ENCODE measurements at places on chromosomes 11 and 22. TPM values are rescaled to one million over a fixed set of nuclear protein-coding genes. Genes with fewer than 3 reads are reported as not detected.

DNA sequence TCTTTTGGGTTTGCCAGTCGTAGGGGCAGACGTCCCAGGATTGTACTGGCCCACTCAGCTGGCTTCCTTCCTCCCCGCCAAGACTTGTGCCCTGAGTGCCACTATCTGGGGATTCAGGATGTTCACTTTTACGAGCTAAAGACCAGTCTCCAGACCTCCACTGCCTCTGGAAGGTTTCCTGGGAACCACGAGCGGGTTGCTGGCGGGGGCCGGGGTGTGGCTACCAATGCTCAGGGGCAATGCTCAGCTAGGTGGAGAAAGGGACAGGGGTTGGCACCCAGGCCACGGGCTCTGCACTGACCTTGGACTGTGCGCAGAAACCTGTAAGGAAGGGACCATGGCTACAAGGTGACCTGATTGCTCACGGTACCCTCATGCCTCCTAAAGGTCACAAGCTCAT is 2.2 kb downstream of the NEFH start:
- no peak for DNase-seq

DNA sequence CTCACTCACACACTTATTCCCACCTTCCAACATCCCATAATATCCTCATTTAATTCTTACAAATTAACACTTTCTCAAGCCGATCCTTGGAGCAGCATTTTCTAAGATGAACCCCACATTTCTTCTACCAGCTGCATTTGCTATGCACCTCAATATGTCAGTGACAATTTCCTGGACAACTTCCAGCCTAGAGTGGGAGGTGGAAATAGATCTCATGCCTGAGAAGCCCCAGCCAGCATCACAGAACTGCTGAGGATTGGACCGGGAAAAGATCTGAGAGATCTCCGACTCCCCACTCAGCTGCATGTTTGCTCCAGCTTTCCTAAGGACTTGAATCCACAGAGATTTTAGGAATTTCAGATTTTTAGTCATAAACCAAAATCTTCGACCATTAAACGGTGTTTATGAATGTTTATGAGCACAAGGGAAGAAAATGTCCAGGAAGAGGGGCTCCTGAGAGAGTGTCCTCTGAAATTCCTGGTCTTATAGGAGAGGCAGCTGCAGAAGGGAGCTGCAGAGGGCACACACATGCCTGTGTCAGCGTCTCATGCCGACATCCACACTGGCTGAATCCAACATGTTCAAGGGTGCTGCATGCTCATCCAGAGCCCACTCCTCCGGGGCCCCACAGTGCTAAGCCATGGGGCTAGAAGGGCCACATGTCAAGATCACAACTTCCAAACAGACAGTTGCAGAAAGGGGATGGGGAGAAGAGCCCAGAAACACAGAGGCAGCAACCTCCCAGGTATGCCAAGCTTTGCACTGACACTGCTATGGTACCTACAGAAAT is 68.6 kb downstream of the MICAL3 start:
- DNase-seq, result no peak

DNA sequence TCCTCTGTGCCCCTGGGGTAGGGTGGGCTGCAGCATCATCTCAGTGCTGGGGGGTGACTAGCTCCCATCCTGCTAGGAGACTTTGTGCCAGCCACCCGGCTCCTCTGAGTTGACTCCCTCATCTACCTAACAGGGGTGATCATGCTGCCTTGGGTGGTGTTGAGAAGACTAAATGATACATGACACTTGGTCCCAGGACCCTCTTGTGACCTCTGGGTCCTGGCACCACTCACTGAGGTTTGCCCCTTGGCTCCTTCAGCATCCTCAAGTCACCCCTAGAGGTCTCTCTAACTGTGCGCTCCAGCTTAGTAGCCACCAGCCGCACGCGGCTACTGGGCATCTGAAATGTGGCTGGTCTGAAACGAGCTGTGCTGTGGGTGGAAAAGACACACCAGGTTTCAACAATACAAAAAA is 72.1 kb downstream of the LRRC32 start:
- DNase-seq, result peak; percentile 64

DNA sequence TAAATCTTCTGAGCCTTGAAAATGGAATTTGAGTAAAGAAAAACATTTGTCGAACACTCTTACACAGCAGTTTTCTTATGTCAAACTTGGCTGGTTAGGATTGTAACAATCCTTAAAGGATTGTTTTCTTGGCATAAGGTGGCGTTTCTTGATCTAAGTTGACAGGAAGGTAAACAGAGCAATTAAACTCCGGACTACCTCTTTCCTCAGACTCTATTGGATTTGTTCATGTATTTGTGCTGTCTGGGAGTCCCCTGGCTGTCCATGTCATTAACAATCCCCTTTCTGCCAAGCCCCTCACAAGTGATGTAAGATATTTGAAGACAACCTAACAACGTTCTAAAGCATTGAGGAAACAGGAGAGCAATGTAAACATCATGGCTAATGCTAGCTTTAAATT is 222.5 kb upstream of the SNX19 start:
- DNase-seq, result no peak

DNA sequence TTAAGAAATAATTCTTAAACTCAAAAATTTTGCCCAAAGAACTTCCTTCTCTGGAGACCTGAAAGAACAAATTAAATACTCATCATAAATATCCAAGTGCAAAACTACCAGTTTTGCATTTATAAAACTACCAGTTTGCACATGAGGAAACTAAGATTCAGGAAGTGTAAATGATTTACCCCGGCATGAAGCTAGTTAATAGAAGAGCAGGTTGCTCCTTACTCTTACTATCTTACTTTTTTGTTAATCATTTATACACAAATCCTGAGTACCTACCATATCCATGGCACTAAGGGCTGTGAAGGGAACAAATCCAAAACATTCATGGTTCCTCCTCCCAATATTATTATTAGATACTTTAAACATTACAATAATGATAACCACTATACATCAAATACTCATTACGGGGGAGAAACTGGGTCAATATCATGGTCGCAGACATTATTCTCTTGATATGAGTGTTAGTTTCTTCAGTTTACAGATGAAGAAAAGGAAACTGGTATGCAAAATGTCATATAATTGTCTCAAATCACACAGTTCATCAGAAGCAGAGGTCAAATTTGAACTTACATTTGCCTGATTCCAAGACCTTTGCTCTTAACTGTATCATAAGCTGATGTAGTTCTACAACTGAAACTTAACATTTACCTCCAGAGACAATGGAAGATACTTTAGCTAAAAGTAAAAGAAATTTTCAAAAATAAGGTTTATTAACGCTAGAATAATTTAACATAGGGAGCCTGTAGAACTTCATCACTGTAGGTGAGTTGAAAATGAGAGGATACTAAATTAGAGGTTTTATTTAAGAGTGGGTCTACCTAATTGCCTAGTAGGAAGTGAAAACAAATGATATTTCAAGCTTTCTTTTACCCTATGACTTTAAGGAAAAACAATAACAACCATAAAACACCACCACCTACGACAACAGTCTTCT is 74.5 kb downstream of the FAM76B start:
- no peak for DNase-seq

GRCh38 chr11:1131033-1131911 is 26.5 kb upstream of the MUC5AC start:
- DNase-seq, result no peak

- no peak for DNase-seq
Observed at GRCh38 chr11:707817-708420, 1.9 kb downstream of the EPS8L2 start.

DNA sequence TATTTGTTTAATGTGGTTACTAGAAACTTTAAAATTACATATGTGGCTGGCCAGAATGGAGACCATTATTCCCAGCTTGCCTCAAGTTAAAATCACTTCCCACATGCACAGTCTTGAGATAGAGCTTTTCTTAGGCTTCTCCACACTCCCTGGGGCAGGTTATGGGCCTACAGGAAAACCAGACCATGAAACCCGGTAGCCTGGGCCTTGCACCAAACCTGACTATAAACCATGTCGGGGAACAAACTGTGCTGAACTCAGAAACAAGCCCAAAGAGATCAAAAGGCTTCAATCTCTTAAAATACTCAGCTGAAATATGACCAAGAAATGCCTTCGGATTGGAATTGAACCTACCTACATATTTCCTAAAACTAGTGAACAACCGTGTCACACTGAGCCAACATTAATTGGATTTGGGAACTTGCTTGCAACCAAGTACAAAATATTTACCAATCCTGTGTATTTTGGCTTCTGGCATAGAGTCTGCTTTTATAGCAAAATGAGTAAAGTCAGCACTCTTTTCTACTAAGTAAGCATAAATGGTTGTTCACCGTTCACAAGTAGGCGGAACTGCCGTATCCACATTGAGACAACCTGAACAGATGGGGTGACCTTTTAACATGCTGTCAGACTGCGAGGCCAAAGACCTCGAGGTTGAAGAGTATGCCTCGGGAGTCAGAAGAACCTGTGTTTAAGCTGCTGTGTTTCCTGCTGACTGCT is 199.5 kb downstream of the FAM76B start:
- DNase-seq, result no peak

- DNase-seq, result no peak
Observed at GRCh38 chr22:44448271-44448830, 49.7 kb downstream of the RTL6 start.

DNA sequence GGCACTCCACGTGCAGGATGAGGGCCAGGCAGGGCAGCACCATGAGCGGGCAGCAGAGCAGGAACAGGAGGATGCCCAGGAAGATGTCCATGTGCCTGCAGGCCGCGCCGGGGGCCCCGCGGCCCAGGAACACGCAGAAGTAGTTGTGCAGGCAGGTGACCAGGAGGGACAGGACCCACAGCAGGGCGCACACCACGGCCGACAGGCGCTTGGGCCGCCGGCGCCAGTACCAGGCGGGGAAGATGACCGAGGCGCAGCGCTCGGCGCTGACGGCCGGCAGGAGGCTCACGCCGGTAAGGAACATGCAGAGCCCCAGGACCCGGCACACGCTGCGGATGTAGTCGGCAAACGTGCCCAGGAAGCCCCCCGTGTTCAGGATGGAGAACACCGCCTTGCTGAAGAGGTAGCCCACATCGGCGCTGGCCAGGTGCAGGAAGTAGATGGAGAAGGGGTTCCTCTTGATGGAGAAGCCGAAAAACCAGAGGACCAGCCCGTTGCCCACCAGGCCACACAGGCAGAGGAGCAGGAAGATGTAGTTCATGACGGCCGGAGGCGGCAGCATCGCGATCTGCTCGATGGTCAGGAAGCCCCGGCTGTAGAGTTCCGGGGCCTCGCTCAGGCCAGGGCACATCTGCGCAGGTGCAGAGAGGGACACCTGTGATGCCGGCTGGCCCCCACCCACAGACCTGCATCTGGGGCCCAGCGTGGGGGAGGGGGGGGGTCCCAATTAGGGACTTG is 7.2 kb downstream of the MRGPRF start:
- no peak for DNase-seq

- DNase-seq, result no peak
Observed at GRCh38 chr11:134580610-134580975, 168.6 kb upstream of the B3GAT1 start.

DNA sequence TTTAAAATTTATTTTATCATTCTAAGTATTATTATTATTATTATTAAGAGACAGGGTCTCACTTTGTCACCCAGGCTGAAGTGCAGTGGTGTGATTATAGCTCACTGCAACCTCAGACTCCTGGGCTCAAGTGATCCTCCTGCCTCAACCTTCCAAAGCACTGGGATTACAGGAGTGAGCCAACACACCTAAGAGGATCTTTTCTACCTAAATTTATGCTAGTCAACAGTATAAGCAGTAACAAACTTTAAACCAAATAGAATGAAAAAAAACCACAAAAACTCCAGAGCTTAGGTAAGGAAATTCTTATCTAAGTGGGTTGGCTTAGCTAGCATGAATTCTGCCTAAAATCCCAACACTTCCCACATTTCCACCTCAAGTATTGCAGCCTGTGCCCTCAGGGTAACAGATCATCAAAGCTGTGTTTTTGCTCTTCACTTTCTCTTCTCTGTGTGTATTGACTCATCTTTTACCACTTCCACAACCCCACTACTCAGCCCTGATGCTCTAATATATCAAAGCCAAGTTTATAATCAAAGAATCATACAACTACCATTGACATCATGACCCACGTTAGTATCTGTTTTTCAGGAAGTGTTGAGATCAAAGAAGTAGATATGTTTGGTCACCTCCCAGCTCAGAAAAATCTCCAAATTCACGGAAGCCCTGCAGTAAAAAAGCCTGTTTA is 93.7 kb upstream of the SPON1 start:
- DNase-seq, result peak; percentile 81

GRCh38 chr11:47469361-47470179 is 20.6 kb upstream of the RAPSN start:
- no peak for DNase-seq

DNA sequence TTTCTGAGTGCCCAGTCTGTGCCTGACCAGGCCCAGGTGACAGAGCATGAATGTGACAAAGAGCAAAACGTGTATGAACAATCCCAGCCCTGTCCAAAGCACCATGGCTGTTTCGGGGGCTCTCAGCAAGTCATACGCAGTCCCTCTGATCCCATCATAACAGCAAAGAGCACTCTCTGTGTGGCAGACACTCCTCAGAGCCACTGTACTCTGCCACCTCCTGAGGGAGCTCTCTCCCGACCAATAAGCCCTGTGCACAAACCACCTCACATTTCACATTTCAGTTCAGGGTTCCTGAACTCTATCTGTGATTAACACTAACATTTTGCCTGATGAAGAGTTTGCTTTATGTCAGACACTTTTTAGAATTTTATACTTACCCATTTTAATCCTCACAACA is 6.6 kb downstream of the DGCR2 start:
- DNase-seq, result no peak

- no peak for DNase-seq
Observed at GRCh38 chr11:33027846-33028536, 11.4 kb upstream of the TCP11L1 start.

DNA sequence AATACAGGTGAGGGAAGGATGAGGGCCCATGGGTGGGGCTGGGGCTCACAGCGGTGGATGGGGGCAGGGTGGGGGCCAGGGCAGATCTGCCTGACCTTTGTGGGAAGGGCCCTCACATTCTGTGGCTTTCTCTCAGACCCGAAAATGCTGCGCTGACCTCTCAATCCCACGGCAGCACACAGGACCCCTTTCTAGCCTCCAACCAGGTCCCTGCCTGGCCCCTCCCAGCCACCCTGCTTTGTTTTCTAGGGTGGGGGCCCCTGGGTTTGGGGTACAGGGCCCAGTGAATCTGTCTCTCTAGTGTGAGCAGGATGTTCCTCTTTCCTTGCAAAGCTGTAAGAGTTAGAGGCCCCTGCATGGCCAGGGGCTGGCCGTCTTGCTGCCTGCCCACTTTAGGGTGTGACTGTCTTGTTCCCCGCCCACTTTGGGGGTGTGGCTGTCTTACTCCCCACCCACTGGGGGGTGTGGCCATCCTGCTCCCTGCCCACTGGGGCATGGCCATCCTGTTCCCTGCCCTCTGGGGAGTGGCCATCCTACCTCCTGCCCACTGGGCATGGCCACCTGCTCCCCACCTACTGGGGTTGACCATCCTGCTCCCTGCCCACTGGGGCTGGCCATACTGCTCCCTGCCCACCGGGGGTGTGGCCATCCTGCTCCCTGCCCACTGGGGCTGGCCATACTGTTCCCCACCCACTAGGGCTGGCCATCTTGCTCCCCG is 11.5 kb downstream of the PARVG start:
- peak; percentile 87 for DNase-seq

SLC22A9 gene
- not detected for total RNA-seq

MAPK12 gene
- 20.1 TPM for total RNA-seq

APOC3 gene
- not detected for total RNA-seq

NCAM1 gene
- not detected for total RNA-seq

MYRF gene
- 1.1 TPM for total RNA-seq

DDX25 gene
- not detected for total RNA-seq

ENDOD1 gene
- 34.3 TPM for total RNA-seq

NFAM1 gene
- total RNA-seq, result 0.05 TPM

MMP13 gene
- not detected for total RNA-seq

PPP1CA gene
- total RNA-seq, result 252 TPM

OR10D3 gene
- not detected for total RNA-seq

NDUFV1 gene
- total RNA-seq, result 304 TPM

GUCY1A2 gene
- total RNA-seq, result not detected

UNC93B1 gene
- total RNA-seq, result 15.6 TPM

PAMR1 gene
- not detected for total RNA-seq

Measured in activated CD4-positive, alpha-beta T cell treated with anti-CD3 and anti-CD28 coated beads, Interleukin-2, amount 10 ng/mL, durations not matched to agents 24 days and 14 days (primary cell).